ENCODE measurements at places on chromosomes 16 and 17.

GRCh38 chr17:28511858-28512461, 5.8 kb downstream of the FOXN1 start:
- no peak for DNase-seq
- H3K36me3 ChIP-seq, result no peaks in the 10 kb centered on the region
- peaks cover 11% of the 10 kb centered on the region for H3K27me3 ChIP-seq
- no peak overlapping the region for H3K27ac ChIP-seq

- DNase-seq, result no peak
- peaks cover 68% of the 10 kb centered on the region for H3K4me1 ChIP-seq
- no peaks in the 10 kb centered on the region for H3K27me3 ChIP-seq
- H3K4me3 ChIP-seq, result no peak overlapping the region
- peak overlapping the region; percentile 2 for H3K27ac ChIP-seq
- H3K36me3 ChIP-seq, result peaks cover 8% of the 10 kb centered on the region
These were observed 19.7 kb downstream of the CYB5B start for GRCh38 chr16:69443927-69444631.

DNA sequence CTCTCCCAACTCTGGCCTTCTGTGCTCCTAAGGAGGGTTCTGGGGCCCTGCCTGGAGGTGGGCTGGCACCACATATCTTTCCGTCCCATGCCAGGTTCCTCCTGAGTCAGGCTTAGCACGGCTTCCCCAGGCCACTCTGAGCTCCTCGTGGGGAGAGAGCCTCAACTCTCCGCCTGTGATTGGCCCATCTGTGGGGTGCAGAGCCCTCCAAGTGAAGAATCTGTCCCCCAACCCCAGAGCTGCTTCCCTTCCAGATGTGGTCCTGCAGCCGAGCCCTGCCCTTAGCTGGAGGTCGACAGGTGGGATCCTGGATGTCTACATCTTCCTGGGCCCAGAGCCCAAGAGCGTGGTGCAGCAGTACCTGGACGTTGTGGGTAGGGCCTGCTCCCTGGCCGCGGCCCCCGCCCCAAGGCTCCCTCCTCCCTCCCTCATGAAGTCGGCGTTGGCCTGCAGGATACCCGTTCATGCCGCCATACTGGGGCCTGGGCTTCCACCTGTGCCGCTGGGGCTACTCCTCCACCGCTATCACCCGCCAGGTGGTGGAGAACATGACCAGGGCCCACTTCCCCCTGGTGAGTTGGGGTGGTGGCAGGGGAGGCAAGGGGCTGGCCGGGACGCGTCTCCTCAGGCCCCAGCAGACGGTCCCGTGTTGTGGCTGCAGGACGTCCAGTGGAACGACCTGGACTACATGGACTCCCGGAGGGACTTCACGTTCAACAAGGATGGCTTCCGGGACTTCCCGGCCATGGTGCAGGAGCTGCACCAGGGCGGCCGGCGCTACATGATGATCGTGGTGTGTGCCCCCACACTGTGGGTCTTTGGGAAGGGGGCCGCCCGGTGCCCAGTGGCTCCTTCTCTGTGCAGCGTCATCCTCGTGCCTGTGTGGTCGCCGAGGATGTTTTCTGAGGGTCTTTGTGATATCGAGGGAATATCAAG, 6.9 kb downstream of the GAA start:
- H3K4me1 ChIP-seq, result peaks cover 1% of the 10 kb centered on the region
- H3K4me3 ChIP-seq, result no peak overlapping the region
- H3K36me3 ChIP-seq, result no peaks in the 10 kb centered on the region
- H3K27ac ChIP-seq, result no peak overlapping the region
- H3K27me3 ChIP-seq, result no peaks in the 10 kb centered on the region

DNA sequence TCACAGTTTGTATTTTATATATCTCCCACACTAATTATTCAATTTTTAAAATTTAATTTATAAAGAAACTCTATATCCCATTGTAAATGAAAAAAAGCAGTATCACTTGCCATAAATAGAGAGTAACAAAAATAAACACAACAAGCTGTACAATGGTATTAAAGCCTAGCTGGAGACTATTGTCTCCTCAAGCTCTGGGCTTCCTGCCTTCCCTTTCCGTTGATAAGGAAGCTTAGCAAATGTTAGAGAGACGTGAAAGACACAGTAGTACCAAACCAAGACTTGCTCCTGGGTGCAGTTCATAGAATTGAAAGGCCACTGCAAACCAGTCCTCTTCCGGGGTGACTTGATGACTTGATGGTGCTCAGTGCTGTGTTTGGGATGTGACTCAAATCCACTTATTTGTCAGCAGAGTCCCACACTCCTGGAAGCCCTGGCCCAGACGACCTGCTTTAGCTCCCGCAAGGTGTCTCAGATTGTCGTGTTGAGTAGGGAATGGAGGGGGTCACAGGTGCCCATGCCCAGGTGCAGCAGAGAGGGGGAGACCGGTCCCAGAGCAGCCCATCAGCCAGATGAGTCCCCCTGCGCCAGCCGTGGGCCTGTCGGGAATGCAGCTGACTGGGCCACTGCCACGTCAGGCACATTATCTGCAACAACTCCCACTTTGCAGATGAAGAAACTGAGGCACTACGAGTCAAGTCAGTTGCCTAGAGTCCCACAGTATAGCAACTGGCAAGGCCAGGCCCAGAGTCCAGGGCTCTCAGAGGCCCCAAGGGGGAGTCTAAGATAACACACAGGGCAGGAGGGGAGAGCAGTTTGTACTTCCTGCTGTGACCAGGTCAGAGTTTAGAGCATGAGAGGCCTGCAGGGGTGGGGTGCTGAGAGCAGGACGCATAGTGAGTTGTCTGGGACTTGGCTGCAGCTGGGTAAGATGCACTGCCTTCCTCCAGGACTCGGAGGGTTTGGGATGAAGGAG, 40.5 kb downstream of the PSME3IP1 start:
- no peak overlapping the region for H3K4me3 ChIP-seq
- H3K36me3 ChIP-seq, result no peaks in the 10 kb centered on the region
- peaks cover 26% of the 10 kb centered on the region for H3K4me1 ChIP-seq
- H3K27me3 ChIP-seq, result no peaks in the 10 kb centered on the region
- DNase-seq, result no peak

GRCh38 chr16:23187341-23187740, 4.8 kb downstream of the SCNN1G start:
- no peaks in the 10 kb centered on the region for H3K36me3 ChIP-seq
- no peak overlapping the region for H3K27ac ChIP-seq
- peaks cover 13% of the 10 kb centered on the region for H3K4me1 ChIP-seq
- H3K4me3 ChIP-seq, result no peak overlapping the region
- H3K27me3 ChIP-seq, result peaks cover 75% of the 10 kb centered on the region
- DNase-seq, result no peak

DNA sequence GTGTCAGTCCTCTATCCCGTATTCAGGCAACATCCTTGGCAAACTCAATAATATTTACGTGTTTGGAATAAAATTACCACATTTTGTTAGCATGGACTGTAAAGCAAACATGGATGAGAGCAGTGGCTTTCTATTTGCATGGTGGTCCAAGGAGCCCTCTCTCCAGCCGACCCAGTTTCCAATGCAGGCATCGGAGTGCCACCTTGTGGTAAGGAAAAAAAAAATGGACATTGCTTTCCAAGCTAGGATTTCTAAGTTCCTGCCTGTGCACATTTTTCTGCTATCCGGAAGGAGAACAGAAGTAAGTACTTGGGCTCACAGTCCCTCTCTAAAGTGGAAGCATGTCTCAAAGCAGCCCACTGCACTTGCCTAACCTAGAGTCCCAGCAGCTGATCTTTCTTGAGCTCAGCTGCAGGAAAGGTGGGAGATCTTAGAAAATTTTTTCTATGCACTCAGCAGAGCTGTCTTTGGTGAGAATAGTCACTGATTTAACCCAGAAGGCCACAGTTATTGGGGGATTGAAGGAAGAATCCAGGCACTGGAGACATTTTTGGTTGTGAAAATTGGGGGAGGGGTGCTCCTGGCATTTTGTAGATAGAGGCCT, 46.0 kb upstream of the ERCC4 start:
- no peaks in the 10 kb centered on the region for H3K27me3 ChIP-seq
- H3K27ac ChIP-seq, result no peak overlapping the region
- peaks cover 8% of the 10 kb centered on the region for H3K4me1 ChIP-seq
- DNase-seq, result peak; percentile 60

DNA sequence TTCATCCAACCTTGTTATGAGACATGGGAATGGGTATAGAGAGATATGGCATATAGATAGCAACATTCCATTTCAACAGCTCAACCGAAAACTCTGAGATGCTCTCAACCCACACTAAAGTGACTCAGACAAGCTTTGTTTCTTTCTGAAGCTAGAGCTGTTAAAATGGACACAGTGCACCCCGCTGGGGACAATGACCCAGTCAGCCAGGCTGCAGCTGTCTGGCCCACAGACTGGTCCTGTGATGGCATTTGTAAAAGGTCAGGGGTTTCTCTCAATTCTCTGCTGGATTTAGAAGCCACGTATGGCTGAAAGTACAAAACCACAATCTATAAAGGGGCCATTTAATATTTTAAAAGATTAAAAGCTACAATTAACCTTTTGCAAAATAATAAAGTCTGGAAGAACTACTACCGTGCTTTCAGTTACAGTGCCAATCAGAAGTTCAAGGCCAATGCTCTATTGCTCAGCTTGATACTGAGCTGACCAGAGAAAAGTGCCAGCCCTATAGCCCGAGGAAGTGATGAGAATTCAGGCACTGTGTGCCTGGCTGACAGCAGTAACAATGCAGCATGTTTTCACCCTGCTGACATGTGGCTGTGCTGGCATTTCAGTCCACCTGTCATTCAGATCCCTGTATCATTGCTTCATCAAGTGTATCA, 60.2 kb downstream of the TEX2 start:
- no peaks in the 10 kb centered on the region for H3K36me3 ChIP-seq
- peak; percentile 55 for DNase-seq
- no peak overlapping the region for H3K4me3 ChIP-seq
- peaks cover 48% of the 10 kb centered on the region for H3K4me1 ChIP-seq
- no peaks in the 10 kb centered on the region for H3K27me3 ChIP-seq
- H3K27ac ChIP-seq, result no peak overlapping the region

DNA sequence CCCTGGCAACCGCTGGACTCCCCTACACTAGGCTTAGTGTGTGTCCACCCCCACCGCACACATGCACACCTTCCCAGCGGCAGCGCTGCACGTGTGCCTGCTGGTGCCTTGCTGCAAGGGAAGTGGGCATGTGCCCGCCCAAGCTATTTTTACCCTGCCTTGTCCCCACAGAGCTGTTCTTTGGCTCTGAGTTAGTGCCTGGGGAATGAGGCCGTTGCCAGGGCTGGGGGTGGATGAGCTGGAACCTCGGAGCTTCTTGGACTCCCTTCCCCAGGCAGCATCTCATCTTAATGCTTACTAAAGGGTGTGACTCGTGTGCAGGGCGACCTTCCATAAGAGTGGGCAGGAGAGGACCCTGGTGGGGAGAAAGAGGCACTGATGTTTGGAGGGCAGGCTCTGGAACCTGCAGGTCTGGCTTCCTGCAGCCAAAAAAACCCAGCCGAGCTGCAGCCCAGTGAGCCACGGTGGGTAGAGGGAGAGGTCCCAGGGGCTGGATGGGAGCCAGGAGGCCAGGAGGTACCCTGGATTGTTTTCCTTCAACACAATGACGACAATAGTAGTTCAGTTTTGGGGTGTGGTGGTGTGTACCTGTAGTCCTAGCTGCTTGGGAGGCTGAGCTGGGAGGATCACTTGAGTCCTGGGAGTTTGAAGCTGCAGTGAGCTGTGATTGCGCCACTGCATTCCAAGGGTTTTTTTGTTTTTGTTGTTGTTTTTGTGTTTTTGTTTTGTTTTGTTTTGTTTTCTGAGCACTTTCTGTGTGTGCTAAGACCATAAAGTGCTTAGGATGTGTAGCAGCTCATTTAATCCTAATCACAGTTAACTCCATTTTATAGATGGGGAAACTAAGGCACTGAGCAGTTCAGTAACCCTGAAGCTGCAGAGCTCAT, 119.1 kb downstream of the RAB11FIP4 start:
- H3K36me3 ChIP-seq, result peaks cover 8% of the 10 kb centered on the region
- peaks cover 76% of the 10 kb centered on the region for H3K4me1 ChIP-seq
- no peak for DNase-seq
- no peaks in the 10 kb centered on the region for H3K27me3 ChIP-seq
- H3K4me3 ChIP-seq, result no peak overlapping the region
- H3K27ac ChIP-seq, result no peak overlapping the region

GRCh38 chr17:28577466-28577824, 750 bp upstream of the ALDOC start:
- H3K36me3 ChIP-seq, result peaks cover 45% of the 10 kb centered on the region
- no peak for DNase-seq
- no peaks in the 10 kb centered on the region for H3K27me3 ChIP-seq

DNA sequence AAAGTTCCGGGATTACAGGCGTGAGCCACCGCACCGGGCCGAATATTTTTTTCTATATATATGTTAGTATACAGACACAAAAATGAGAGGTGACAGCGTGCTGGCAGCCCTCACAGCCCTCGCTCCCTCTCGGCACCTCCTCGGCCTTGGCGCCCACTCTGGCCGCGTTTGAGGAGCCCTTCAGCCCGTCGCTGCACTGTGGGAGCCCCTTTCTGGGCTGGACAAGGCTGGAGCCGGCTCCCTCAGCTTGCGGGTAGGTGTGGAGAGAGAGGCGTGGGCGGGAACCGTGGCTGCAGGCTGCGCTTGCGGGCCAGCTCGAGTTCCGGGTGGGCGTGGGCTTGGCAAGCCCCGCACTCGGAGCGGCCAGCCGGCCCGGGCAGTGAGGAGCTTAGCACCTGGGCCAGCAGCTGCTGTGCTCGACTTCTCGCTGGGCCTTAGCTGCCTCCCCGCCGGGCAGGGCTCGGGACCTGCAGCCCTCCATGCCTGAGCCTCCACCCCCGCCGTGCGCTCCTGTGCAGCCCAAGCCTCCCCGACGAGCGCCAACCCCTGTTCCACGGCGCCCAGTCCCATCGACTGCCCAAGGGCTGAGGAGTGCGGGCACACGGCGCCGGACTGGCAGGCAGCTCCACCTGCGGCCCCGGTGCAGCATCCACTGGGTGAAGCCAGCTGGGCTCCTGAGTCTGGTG, 1.9 kb upstream of the DPEP3 start:
- no peak for DNase-seq
- peaks cover 14% of the 10 kb centered on the region for H3K27me3 ChIP-seq
- no peak overlapping the region for H3K4me3 ChIP-seq
- no peak overlapping the region for H3K27ac ChIP-seq
- peaks cover 47% of the 10 kb centered on the region for H3K4me1 ChIP-seq

DNA sequence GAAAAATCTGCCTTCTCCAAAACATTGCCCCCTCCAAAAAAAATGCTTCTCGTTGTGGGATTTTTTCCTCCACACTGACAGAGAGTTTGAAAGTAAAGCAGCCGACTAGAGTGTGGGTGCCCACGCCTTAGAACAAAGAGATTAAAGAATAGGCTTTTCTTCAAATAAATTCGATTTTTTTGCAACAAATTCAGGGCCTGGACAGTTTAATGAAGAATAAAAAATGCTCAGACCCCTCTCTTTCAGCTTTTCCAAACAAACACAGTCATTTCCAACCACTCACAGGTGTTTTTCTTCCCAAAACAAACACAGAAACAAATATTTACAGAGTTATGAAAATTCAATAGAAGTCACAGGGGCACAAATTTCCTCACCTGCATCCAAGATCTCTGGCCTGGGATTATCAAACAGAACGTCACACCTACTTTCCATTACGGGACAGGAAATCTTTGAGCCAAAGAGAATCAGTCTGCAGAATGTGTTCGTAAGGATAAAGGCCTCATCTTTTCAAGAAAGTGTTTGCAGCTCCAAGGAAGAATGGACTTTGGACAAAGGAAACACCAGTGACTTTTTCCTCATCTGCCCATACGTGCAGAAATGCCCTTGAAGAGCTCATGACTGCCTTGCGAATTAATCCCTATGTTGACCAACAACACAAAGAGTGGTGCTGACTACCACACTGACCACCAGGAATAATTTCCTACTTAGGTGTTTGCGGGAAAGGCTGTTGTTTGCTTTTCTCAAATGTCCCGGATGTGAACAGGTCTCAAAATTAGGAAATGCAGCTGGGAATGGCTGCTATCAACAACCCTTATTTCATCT, 31.3 kb upstream of the TOX3 start:
- peak overlapping the region; percentile 55 for H3K27ac ChIP-seq
- no peaks in the 10 kb centered on the region for H3K36me3 ChIP-seq
- peaks cover 92% of the 10 kb centered on the region for H3K4me1 ChIP-seq
- peak; percentile 82 for DNase-seq
- H3K27me3 ChIP-seq, result no peaks in the 10 kb centered on the region
